H4 (cell line): ENCODE measurements at places on chromosomes 6 and 20. TPM values are rescaled to one million over a fixed set of nuclear protein-coding genes. Genes with fewer than 3 reads are reported as not detected.

The BACH2 gene
- 0.06 and 0.31 TPM in 2 replicates for total RNA-seq

DNA sequence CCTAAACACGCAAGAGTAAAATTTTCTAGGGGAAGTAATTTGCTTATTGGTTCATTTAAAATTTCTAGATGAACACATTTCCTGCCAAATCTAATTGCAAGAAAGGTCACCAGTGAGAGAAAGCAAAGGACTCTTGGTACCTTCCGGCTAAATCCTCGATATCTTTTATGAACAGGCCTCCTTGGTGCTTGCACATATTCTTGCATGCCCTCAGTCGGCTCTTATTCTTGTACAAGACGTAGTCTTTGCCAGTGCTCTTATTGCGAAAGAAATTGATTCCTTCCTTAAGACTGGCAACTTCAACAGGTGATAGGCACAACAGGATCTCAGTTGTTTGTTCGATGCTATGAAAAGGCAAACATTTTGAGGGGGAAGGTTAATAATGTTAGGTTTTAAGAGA, 141.7 kb upstream of the CARMIL1 start:
- no peak for DNase-seq

The PRL gene
- total RNA-seq: not detected in 2 replicates

The NKAIN4 gene
- 0.78 TPM in 1 of 2 replicates, not detected in the other for total RNA-seq

DNA sequence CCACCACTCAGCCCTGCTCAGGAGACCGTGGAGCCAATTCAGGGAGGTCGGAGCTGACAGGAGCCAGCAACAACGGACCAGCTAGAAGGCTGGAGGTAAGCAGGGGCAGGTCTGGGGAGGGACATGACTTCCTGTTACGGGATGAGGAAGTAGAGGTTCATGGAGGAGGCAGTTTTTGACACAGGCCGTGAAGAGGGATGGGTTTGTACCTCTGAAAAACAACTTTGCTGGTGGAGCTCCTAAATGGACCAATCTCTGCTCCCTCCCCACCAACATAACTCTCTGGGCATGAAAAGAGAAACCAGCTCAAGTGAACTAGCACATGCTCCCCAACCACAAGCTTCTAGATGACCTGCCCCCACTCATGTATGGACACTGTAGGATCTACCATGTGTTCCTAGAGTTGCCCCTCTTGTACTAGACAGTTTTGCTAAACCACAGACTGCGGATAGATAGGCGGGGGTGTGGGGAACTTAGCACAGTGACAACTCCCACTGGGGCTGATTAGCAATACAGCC, 31.4 kb downstream of the RALGAPA2 start:
- DNase-seq: no peak

DNA sequence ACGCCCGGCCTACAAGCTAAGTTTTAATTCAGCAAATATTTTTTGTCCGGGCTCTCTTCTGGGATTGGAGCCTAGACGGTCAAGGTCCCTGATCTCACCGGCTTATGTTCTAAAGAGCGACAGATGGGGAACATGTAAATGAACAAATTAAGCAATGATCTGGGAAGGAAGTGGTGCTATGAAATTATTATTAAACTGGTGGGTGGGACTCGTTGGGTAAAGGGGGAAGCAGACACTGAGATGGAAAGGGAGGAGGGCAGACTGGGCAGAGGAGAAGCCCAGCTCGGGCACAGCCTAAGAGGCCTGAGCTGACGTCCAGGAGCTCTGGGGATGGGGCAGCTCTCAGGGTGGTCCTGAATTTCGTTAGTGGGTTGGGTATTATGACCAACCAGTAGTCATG, 81.8 kb upstream of the AGPAT4 start:
- no peak for DNase-seq

The MCHR2 gene
- not detected in 2 replicates for total RNA-seq
